ENCODE measurements at places on chromosomes 16 and 17.
A peak's percentile ranks its signal among the peaks of the same experiment; 100 is the strongest.

DNA sequence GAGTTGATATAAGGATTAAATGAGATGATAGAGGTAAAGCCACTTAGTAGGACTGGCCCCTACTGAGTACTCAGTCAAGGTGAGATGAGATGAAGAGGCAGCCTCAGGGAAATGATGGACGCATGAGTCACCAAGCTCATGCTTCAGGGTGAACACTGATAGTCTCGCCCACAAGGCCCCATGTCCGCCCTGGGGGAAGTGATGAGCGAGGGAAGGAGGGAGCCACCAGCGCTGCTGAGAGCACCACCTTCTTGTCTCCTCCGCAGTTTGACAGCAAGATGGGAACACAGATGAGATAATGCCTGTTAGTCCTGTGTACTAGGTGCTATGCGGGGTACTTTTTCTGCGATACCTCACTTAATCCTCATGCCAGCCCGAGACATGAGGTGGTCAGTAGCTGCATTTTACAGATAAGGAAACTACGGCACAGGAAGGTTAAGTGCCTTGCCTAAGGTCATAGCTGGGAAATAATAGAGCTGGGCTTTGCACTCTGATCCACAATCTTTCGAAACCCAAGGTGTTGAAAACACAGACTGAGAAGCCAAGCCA, 383.0 kb downstream of the CPPED1 start:
- DNase-seq, result no peak

DNA sequence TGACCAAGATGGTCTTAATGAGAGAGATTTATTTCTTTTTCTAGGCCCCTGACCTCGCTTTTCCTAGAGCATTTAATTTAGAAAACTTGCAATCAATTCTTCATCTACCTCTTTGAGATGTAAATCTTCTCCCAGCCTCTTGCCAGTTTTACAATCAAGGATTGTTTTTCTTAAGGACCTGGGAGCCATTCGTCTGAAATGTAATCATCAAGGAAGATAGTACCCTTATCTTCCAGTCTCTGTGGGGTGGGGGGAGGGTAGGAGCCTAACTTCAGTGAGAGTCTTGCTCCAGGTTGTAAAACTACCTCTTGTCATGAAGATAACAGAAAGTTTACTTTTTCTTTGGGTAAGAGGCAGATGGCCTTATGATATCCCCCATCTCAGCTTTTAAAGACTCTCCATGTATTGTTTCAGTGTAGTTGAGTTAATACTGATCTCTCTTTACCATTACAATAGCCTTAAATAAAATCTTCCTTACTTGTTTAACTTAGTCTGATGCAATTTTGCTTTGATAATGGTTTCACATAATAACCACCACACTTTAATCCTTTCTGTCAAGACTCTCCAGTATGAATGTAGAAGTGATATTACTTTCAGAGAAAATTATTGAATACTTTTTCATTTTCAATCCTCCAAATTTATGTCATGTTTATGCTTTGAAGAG, 110.2 kb upstream of the CPHXL start:
- DNase-seq, result no peak

- no peak for DNase-seq
Observed at GRCh38 chr17:33816036-33816435, 439.0 kb upstream of the CCL2 start.

DNA sequence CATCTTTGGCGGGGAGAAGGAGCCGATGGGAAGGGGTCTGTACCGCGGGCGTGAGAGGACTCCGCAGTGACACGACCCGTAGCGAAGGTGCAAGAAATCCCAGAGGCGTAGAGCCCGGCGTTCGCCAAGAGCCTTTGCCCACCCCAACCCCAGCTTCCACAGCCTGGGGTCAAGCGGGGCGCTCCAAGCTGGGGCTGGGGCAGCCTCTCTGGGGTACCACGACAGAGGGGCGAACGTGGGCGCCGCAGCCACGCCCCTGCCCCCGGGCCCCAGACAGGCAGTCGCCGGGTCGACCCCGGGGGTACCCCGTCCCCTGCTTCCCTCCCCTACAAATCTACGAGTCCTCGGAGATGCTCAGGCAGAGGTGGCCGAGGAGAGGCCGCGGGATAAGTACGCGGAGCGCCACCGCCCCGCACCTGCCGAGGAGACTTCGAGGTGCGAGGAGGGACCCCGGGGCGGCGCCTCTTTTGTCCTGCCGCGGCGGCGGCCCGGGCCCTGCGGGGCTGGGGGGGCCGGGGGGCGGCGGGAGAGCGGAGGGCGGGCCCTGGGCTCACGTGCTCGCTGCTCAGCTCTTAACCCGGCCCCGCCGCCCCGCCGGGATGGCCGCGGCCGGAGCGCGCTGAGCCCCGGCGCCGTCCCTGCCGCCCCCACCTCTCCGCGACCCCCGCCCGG, at the start of gene ADAM11:
Gene ADAM11 (plus strand): TSS at position 575 of the 672 bp plus-strand sequence. CDS start 212 bp downstream, outside the sequence.
- no peak for DNase-seq

DNA sequence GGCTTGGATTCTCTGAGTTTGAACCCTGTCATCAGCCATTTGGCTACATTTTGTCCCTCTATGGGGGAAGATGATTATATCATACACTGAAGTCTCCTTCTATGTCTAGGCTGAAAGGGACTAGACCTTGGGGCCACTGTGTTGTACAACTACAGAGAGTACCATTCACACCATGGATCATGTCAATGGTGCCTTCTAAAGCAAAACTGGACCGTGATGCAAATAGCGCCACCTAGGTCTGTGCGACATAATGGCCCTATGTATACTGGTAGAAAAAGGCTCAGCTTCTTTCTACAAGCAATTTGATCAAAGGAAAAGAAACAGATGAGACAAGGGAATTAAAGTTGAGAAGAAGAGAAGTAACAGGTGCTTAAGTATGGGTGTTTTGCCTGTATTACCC, 100.7 kb downstream of the LYRM1 start:
- peak; percentile 8 for DNase-seq

GRCh38 chr16:51773071-51773890, 622.2 kb upstream of the SALL1 start:
- DNase-seq, result no peak

GRCh38 chr16:66522816-66523590, 26.9 kb downstream of the TK2 start:
- no peak for DNase-seq

DNA sequence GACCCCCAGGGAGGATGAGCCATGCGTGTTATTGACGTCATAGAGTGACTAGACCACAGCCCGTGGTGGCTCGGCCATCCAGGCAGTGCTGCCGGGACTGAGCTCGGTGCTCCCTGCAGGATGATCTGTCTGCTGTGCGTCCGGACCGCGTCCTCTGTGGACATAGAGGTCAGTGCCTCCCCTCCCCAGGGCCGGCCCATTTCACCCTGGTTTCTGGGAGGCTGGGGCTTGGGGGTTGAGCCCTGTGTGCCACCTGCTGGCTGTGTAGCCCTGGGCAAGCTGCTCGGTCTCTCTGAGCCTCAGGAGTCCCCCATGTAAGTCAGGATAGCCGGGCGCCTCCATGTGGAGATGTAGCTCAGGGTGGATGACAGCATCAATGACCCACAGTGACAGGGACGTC, 8.3 kb downstream of the TSC2 start:
- no peak for DNase-seq

GRCh38 chr16:5349670-5350517, 252.3 kb upstream of the EEF2KMT start:
- DNase-seq, result no peak

- no peak for DNase-seq
Observed at GRCh38 chr16:66605177-66605978, 874 bp downstream of the CMTM3 start.

DNA sequence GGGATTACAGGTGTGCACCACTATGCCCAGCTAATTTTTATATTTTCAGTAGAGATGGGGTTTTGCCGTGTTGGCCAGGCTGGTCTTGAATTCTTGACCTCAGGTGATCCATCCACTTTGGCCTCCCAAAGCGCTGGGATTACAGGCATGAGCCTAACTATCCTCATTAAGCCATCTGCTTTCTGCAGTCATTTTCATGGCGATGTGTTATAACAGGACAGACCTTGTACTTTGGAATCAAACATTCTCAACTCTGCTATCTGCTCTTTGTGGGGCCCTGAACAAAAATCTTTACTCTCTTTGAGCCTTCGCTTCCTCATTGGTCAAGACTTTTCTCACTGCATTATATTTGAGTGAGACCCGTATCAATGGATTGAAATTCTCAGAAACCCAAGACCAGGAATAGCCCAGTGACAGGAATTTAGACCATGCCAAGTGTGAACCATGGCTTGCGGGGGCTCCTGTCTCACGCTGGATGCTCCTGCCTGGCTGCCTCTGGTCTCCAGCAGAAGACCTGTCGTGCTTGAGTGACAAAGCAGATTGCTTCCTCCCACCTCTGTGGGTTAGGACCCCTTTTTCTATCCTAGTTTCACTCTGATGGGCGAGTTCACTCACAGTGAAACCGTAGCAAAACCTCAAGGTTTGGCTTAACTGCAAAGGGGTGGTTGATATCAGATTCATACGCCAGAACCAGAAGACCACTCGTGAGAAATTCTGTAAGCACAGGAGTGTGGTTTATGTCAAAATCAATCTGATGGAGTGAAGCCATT, 519.1 kb downstream of the MAF start:
- DNase-seq, result no peak

DNA sequence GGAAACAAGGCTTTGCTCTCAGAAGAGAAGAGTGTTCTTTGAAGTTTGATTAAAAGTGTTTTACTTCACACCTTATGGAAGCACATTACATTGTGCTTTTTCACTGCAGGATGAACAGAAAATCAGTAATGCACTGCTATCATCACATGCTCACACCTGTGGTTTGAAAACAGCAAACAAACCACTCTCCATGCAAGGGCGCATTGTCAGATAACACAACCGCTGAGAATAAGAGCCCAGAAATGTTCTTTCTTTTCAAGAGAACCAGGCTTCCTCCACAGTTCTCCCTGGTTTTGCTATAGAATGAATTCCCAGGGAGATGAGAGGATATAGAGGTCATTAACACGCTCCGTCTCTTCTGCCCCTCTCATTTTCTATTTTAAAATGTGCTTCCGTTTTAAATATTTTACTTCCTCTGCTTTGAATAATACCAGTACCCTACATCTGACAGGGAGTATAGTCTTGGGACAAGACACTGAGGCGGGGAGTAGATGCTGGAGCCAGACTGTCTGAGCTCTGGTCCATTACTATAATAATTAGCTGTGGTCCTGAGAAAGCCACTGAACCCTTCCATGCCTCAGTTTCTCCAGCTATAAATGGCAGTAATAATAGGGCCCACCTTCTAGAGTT, 71.6 kb downstream of the CDK5R1 start:
- DNase-seq, result no peak

DNA sequence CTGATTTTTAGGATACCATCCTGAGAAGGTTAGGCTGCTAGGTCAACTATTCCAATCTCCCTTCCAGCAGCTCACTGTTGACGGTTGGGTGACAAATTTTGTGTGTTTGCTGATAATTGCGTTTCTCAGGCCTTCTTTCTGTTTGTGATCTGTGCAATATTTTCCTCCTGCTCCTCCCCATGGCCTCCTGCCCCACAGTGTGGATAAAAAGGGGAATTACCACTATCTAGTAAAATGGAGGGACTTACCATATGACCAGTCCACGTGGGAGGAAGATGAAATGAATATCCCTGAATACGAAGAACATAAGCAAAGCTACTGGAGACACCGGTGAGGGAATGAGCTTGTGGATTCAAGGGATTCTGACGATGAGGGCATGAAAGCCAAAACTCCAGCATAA, 9.2 kb downstream of the CHD3 start:
- no peak for DNase-seq

DNA sequence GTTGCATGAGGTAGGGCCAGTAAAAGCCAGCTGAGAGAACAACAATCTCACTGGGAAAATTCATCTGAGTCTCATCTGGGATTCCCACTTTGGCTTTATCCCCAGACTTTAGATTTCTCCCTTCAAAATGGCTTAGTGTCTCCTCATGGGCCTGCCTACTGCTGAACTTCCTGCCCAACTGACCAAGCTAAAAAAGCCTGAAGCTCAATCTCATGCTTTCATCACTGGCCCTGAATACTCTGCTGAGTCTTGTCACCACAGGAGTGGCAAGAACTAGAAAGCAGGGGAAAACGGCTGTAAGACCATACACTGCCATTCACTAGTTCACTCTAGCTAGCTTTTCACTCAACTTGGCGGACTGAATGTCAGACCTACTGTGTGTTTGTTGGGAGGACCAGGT, 96.4 kb upstream of the NOG start:
- DNase-seq, result no peak

DNA sequence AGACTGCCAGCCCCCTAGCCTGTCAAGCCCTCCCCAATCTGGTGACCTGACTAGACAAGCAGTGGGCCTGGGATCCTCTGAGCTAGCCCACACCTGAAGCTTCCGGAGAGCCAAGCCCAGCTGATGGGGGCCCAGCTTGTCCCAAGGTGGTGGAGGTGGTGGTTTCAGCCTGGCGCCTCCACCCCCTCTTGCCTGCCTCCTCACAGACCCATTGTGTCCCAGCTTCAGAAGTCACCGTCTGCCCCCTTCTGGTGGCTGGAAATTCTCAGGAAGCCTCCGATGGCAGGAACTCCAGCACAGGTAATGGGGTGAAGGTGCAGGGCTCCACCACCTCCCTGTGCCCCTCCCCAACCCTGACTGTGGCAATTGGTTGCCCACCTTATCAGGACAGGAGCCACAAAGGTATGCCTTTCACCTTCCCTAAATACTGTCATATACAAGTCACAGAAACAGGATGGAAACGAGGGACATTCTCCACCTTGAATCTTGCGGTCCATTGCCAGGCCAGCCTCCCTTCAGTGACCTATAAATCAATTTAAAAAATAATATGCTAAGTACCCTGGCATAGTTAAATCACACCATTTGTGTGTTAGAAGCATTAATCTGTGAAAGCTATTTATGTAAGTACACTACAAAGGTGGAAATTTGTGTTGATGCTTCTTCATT, 66.0 kb upstream of the ZNF423 start:
- DNase-seq, result peak; percentile 36

DNA sequence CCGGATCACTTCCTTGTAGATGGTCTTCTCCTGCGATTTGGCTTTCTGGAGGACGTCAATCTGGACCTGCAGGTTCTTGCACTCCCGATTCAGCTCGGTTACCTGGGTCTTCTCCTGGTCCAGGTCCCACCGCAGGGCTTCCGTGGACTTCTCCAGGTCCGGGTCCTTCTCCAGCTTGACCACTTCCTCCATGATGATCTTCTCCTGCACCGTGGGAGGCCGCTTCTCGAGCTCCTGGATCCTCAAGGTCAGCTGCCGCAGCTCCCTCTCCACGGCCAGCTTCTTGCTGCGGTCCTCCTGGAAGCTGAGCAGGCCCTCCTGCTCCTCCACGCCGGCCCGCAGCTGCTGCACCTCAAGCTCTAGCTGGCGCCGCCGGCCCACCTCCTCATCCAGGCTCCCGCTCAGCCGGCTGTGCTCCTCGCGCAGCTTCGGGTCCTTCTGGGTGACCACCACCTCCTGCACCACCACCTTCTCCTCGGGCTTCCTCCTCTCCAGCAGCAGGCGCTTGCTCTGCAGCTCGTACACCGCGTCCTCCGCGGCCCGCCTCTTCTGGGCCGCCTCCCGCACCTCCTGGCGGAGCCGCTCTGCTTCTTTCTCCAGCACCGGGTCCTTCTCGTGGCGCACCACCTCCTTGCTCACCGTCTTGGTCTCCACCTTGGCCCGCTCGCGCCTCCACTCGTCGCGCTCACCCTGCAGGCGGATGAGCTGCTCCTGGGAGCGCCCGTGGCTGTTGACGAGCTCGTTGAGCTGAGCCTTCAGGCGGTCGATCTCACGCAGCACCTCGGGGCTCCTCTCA, 8.2 kb downstream of the CDK3 start:
- no peak for DNase-seq
